ENCODE measurements at places on chromosomes 1 and 21. TPM values are rescaled to one million over a fixed set of nuclear protein-coding genes. Genes with fewer than 3 reads are reported as not detected.
A peak's percentile ranks its signal among the peaks of the same experiment; 100 is the strongest.

DNA sequence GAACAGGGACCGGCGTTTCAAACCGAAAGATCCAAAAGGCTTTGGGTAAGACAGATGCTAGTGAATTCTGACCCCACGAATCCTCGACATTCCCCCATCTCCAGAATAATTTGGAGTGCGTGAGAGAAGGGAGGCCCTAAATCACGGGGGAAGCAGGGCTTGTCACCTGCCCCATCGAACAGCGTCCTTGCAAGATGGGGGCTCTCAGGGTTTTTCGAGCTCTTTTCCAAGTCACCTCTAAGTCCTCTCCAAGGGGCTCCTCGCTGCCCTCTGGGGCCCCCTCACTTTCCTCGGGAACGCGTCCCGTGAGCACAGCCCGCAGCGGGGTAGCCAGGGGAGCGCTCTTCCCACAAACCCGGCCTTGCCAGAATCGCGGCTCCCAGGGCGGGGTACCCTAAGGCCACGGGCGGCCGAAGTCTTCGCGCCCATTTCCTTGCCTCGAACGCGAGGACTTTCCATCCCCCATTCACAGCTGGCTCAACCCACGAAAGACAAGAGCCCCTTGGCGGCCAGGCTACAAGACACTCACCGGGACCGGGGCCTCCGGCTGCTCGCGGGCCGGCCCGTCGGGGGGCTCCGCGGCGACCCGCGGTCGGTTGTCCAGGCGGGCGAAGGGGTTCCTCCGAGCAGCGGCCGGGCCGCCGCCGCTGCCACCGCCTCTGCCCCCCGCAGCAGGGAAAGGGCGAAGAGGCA, 546 bp downstream of the DONSON start:
- peak; percentile 49 for DNase-seq

- no peak for DNase-seq
These were observed 21.5 kb upstream of the RCAN3 start for GRCh38 chr1:24481101-24481500.

DNA sequence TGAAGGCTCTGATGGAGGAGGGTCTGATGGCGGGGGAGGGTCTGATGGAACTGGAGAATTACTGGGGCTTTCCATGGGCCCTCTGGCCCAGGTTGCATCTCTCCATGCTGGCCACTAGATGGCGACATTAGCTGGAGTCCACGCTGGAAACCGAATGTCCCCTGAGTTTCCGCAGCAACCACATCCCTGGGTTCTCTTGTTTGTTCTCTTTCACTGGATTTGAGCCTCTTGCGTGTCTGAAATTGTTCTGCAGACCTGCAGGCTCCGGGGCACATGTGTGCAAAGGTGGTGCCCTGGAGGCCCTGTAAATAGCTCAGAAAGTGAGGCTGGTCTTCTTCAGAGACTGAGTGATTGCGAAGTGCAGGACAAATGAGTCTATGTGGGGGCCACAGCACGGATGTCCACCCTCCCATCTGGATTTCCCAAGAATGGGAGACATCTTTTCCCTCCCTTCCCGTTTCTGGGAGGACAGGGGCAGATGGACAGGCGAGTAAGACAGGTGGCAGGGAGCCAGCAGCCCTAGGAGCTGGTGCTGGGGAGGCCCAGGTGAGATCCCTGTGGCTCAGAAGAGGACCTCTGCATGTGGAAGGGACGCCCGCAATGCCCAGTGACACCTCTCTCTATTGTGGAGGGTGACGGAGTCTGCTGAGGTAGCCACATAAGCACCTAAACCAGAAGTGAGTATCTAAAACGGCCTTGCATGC, 73.2 kb upstream of the ABCG1 start:
- DNase-seq: no peak

Gene RAP1GAP
- total RNA-seq: 38.1 TPM

Gene CD244
- total RNA-seq: 1.8 TPM

Gene LYPD8
- not detected for total RNA-seq

GRCh38 chr21:26445440-26445839, 127.6 kb downstream of the CYYR1 start:
- DNase-seq: no peak

Gene KIAA0040
- 5.4 TPM for total RNA-seq
